ENCODE measurements at places on chromosomes 11 and 22.

- DNase-seq, result no peak
These were observed 335 bp downstream of the TMEM138 start for GRCh38 chr11:61362542-61362875.

- DNase-seq, result no peak
These were observed 1.0 kb upstream of the TMEM86A start for GRCh38 chr11:18697576-18697975.

DNA sequence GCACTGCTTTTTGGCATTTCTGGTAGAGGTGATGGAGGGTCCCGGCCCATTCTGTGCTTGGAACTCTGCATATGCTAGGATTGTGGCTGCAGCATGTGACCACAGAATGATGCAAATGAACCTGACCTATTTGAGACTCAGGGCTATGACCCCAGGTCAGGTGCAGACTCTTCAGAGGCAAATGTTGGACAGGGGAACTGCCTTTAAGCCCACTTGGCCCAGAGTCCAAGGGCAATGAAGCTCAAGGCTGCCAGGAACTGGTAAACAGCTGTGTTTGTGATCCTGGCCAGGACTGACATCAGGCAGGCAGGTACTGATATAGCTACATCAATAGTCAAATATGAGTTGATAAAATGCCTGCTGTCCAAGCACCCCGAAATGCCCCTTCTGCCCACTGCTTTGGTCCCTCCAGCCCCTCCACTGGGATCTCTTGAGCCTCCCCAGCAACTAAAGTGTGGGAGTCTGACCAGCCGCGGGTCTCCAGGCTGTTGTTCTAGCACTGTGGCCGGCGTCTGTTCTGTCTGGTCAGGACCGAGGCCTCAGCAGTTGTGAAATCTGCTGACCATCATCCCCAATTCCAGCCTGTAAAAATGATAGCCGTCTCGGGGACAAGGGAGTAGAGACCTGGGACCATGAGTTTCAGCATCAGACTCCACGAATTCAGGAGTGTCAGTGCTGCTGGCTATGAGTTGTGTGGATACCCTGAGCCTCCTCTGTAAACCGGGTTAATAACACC, 82.4 kb upstream of the EIF3D start:
- no peak for DNase-seq

- peak; percentile 81 for DNase-seq
These were observed 3.9 kb upstream of the RNF215 start for GRCh38 chr22:30390974-30391691.

GRCh38 chr11:117933475-117933874, 4.3 kb upstream of the TMPRSS13 start:
- no peak for DNase-seq

DNA sequence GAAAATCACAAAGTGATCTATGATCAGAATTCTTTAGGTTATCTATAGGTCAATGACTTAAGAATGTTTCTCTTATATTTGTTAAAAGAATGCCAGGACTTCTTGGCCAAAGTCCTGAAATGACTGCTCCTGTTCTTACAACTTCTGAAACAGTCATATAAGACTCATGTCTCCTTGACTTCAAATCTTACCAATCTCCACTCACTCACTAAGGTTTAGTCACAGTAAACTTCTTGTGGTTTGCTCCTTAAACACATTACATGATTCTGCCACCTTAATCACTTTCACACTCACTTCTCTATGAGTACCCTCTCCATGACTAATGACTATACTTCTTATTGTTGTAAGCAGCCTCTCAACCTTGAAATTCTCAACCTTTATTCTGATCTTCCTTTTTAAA, 648.7 kb upstream of the CCDC179 start:
- no peak for DNase-seq

- DNase-seq, result no peak
These were observed 12.8 kb downstream of the MAPK8IP2 start for GRCh38 chr22:50613291-50613981.

GRCh38 chr11:1970956-1971355, 23.8 kb downstream of the MRPL23 start:
- no peak for DNase-seq

Data from hematopoietic multipotent progenitor cell (in vitro differentiated cells).